Omental fat pad (tissue), 4 donors: ENCODE measurements at places on chromosomes 6 and 20. TPM values are rescaled to one million over a fixed set of nuclear protein-coding genes. Genes with fewer than 3 reads are reported as not detected.

GRCh38 chr20:3577366-3577765, 85.8 kb downstream of the GFRA4 start:
- no peak for DNase-seq

- no peak for DNase-seq
Observed at GRCh38 chr20:42179768-42180167, 561.6 kb upstream of the CHD6 start.

- peak; percentile 36 for DNase-seq
Observed at GRCh38 chr6:90135667-90136066, 161.0 kb downstream of the BACH2 start.

DNA sequence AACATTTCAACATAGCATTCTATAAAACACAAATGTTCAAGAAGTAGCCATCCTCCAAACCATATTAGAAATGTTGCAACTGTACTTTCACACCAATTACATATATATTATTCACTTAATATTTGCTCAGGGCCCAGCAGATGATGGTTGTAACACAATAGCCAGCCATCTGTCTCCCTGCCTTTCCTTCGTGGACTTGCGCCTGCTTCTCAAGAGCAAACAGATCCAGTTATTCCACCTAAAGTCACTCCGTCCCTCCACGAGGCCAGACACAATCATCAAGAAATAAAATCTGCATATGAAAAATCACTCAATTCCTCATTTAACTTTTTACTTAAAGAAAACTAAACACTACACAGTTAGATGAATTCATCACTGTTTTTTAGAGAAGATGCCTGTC, 160.4 kb downstream of the RALGAPA2 start:
- DNase-seq: no peak

- no peak for DNase-seq
Observed at GRCh38 chr6:56890683-56891429, 64.1 kb upstream of the BEND6 start.

GRCh38 chr6:4936681-4937041, 67.2 kb downstream of the RPP40 start:
- no peak for DNase-seq

GRCh38 chr20:44104798-44105517, 82.0 kb downstream of the JPH2 start:
- no peak for DNase-seq

DNA sequence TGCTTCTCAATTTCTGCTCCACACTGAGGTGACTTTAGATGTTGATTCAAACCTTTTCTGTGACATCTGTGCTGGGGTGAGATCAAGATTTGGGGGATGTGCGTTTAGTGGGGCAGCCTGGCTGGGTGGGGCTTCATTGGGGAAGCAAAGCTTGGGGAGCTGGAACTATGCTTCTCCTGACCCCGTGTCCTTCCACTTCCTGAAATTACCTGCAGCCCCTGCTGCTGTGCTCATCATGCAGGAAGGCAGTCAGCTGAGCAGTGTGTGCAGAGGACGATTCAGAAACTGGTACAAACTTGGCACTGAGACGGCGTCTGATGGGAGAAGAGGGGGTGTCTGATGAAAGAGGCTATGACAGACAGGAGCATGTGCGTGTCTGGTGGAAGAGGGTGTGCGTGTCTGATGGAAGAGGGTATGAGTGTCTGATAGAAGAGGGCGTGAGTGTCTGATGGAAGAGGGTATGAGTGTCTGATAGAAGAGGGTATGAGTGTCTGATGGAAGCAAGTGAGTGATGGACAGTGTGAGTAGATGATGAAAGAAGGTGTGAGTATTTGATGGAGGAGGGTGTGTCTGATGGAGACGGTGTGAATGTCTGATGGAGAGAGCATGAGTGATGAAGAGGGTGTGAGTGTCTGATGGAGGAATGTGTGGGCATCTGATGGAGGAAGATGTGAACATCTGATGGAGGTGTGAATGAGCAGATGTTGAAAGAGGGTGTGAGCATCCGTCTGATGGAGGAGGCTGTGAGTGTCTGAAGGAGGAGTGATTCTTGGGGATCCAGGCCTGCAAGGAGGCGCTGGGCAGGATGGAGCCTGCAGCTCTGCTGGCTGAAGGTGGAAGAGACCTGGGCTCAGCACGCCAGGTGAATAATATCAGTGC, 103.4 kb downstream of the SYCP2 start:
- DNase-seq: no peak

DNA sequence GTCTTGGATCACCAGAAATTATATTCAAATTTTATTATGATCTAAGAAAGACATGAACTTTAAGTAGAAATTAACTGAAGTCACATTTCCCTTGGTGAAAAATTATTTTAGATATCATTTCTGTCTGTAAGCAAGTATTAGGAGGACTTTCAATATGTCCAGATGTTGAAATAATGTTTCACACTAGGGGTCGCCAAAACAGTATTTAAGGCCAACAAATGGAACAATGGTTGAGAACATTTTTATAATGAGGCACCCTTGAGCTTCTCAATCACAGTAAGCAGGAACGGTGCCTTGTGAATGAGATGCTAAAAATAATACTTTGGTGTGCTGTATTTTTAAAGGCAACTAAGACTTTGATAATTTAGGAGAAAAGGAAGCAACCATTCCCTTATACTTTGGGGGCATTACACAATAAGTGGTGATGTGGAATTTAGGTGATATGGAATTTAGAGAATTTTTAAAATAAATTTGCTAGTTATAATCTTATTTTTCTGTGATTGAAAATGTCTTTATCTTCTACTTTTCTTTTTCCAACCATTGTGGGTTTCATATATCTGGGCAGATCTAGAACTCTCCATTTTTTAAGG, 9.6 kb upstream of the SF3B5 start:
- DNase-seq: no peak

- DNase-seq: no peak
Observed at GRCh38 chr6:52186075-52186474, at the start of gene IL17A. Gene IL17A, plus strand, starts transcription at chr6:52186375. Its CDS starts 57 bp downstream, at chr6:52186432.

UBE2V1 gene
- 100 TPM for total RNA-seq

- no peak for DNase-seq
Observed at GRCh38 chr6:4727217-4727616, 49.0 kb upstream of the CDYL start.

GRCh38 chr20:24164360-24164759, 175.8 kb upstream of the GGTLC1 start:
- no peak for DNase-seq

DNA sequence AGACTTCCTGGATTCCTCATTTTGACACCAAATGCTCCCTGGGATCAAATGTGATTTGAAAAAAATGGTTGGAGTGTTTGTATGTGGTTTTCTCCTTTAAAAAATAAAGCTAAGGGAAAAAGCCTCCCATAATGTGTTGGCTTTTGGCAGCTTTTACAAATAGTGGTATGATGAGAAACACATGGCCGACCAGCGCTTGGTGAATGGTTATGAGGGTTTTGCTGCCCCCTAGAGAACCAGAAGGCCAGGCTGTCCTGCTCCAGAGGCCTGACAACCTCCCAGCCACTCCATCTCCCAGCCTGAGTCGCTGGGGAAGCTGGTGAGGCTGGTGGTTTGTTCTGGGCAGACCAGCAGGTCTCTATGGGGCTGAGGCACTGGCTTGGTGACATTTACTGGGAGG, 69.3 kb downstream of the CLIC5 start:
- no peak for DNase-seq

- DNase-seq: no peak
Observed at GRCh38 chr6:37452522-37452921, 19.5 kb downstream of the CMTR1 start.
